ENCODE measurements at places on chromosomes 1 and 21.

GRCh38 chr1:239819096-239819495, 272.6 kb upstream of the FMN2 start:
- DNase-seq: no peak

DNA sequence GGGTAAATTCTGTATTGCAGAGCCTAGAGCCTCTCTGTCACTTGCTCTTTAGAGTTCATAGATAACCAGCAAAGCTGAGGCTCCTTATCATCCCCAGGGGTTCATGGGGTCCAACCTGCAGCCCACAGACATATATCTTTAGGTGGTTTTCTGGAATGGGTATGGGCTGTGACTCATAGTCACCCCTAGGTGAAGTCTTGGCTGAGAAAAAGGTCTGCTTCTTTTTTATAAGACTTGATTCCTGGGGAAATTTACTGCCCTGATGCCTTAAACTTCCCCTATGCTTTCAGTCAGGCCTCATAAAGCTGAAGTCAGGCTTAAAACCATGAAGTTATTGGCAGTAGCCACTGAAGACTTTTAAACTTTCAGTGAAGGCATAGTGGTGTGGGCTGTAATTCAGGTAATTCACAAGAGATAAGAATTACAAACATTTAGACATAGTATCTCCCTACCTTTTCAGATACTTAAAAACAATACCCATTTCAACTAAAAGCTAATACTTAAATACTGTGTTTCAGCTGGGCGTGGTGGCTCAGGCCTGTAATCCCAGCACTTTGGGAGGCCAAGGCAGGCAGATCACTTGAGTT, 46.8 kb downstream of the MACO1 start:
- no peak for DNase-seq

- DNase-seq: no peak
Observed at GRCh38 chr21:24628046-24628445, 979.2 kb downstream of the MRPL39 start.

DNA sequence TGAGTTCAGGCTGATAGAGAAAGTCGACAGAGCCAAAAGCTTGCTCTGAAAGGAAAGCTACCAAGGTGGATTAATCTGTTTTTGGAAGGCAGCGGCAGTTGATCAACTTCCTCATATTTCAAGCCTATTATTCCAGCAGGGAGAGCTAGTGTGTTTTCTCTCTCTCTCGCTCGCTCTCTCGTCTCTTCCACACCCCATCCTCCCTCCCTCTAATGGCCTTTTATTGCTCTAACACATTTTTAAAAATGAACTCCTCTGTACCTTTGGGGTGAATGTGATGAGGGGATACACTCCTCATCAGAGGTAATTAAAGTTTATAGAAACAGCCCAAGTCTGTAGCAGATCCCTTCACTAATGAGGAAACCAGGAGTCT, 126.4 kb downstream of the CLIC6 start:
- DNase-seq: peak; percentile 22

- no peak for DNase-seq
Observed at GRCh38 chr1:83905315-83905907, 93.5 kb downstream of the TTLL7 start.

DNA sequence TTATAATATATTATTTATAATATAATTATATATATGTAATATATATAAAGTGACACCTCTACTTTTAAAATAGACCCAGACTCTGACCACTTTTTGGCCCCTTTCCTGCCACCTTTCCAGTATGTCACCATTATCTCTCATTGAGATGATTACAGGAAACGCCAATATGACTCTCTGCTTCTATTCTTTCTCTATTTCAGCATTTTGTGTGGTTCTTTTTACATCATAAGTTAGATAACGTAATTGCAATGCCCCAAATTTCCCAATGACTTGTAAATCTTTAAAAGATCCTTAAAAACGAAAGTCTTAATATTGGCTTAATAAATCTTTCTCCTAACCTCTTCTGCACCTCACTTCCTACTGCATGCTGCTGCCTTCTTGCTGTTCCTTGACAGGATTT, 8.1 kb upstream of the GBP5 start:
- no peak for DNase-seq

GRCh38 chr1:46446646-46447498, 42.8 kb upstream of the DMBX1 start:
- DNase-seq: peak; percentile 82

DNA sequence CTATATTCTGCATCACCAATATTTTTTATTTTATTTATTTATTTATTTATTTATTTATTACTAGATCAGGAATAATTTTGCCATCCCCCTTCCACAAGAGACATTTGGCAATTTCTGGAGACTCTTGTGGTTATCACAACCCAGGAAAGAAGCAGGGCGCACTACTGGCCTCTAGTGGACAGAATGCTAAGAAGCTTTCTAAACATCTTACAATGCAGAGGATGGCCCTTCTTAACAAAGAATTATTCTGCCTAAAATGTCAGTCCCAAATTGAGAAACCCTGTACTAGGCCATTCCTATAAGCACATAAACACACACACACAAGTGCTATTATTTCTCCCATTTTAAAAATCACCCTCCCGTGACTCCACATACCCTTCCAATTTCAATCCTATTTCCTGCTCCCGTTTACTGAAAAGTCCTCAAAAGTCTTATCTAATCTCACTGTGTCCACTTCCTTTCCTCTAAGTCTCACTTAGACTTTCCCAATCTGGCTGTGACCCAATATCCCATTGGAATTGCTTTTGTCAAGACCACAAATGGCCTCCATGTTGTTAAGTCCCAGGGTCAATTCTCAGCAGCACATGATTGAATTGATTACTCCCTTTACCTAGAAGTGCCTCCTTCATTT, 43.7 kb upstream of the RNF11 start:
- DNase-seq: peak; percentile 47

GRCh38 chr1:241074507-241074906, 282.5 kb downstream of the RGS7 start:
- DNase-seq: no peak

DNA sequence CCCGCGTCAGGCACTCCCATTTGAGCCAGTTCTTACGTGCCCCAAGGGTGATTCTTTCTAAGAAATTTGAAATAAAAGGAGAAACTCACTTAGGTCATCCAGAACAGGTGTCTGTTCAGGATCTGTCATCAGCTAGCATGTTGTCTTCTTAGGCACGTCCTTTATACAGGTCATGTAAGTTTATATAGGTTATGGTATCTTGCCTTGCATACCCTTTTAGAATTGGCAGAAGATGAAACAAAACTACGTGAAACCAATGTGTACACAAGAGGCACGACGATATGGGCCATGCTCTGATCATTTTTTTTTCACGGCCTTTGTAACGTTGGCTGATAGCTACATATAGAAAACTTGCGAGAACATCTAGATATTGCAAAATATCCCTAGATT, 579 bp upstream of the GTF2B start:
- DNase-seq: no peak

DNA sequence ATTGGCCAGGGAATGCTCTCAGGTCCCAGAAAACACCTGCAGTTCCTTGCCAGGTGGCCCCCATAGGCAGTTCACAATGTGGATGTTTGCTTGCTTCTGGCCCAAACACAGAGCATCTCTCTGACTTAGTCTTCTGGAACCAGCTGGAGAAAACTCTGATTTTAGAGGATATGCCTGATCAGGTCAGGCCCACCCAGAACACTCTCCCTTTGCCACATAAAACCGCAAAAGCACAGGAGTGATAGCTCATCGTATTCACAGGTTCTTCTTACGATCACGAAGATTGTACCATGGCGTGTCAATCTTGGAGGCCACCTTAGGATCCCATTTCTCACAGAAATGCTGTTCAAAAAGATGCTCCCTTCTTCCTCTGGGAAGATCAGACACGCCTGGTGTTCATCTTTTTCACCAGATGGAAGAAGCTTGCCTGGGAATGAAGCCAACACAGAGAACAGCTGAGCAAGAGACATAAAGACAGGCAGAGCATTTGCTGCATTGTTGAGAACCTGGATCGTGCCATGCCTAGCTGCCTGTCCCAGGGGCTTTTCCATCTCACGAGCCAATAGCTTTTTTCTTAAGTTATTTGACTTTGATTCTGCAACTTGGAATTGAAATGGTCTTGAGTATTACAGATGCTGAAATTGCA, 11.6 kb upstream of the CD247 start:
- DNase-seq: no peak

GRCh38 chr1:163826500-163826899, 504.7 kb downstream of the NUF2 start:
- DNase-seq: no peak

- peak; percentile 42 for DNase-seq
Observed at GRCh38 chr1:159826441-159827101, at the start of gene SLAMF8. Gene SLAMF8 (plus strand): TSS chr1:159826873. CDS start chr1:159826899, 26 bp downstream.

DNA sequence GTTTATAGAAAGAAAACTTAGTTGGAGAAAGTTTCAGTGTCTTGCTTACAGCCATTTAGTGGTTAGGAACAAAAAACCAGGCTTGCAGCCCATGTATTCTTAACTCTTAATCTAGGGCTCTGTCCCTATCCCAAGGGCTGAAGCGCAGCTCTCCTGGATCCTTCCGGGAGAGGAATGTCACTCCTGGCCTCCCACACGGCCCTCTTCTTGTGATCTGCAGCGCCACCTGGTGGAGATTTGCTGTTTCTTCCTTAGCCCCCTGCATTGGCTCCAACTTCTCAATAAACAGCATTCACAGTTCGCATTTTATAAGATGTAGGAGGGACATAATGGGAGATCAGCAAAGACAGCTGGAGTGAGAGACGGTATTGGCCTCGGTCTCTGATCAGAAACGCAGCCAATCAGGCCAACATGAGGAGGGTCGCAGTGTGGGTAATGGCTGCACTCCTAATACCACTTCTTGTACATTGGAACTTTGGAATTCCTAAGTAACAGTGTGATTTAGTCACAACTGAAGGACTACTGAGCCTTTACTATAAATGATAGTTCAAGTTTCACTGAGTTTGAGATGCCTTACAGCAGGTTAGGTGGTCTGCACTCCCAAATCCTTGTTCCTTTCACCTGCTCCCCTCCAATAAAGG, 283.4 kb downstream of the ASTN1 start:
- DNase-seq: peak; percentile 54

DNA sequence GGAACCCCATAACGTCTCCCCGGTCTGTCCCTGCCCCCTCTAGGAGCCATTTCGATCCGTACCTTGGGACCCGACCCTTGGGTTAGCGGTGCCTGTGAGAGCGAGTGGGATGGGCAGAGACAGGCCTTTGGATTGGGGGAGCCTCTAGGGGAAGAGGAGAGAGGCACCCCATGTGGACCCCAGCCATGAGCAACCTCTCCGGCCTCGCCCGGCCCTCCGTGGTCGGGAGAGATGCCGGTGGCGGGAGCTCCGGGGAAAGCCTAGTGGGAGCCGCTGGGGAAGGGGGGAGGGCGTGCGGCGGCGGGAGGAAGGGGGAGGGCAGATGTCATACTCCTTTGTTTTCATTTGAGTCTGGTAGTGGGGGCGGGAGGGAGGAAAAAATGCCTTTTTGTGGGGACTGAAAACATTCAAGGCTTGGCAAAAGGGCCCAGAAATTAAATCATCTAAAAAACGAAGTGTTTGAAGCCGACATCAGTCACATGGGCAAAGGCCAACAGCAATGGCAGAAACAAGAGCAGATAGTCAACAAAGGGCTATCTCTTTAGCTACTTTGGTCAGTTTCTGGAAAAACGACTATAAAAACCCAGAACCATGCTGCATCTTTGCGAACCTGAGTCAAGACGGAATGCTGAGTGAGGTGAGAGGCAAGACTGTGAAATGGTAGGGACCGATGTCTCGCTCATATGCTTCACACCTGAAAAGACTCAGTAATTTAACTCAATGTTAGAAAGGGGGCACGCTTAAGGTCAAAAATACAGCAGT, 758 bp downstream of the PTBP2 start:
- DNase-seq: peak; percentile 49

DNA sequence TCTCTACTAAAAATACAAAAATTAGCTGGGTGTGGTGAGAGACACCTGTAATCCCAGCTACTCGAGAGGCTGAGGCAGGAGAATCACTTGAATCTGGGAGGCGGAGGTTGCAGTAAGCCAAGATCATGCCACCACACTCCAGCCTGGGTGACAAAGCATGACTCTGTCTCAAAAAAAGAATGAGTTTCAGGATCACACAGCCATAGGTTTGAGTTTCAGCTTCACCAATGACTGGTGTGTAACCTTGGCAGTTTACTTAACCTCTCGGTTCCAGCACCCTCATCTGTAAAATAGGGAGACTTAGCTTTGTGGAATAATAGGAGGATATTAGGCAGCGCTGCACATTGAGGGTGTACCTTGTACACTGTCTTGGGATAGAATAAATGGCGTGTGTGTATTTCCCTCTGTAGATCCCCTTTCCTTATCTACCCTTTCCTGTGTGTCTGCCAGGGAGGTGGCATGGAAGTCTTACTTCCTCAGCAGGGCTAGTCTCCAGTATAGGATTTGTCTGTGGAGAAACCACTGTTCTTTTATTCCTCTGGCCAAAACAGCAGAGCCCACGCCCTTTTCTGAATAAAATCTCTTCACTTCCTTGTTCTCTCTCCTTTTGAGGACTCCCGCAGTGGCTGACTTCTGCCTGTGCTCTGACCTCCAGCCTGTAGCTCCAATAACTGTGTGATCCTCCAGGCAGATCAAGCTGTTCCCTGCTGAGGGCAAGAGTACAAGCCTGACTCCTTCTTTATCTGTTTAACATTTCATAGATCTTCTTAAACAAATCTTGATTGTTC, 90.4 kb downstream of the HHAT start:
- no peak for DNase-seq

Data from pancreas (tissue), 10 donors.